ENCODE measurements at places on chromosomes 3 and 15.
A peak's percentile ranks its signal among the peaks of the same experiment; 100 is the strongest.

- no peak for DNase-seq
Measured at GRCh38 chr3:191566469-191566868, 105.5 kb downstream of the PYDC2 start.

DNA sequence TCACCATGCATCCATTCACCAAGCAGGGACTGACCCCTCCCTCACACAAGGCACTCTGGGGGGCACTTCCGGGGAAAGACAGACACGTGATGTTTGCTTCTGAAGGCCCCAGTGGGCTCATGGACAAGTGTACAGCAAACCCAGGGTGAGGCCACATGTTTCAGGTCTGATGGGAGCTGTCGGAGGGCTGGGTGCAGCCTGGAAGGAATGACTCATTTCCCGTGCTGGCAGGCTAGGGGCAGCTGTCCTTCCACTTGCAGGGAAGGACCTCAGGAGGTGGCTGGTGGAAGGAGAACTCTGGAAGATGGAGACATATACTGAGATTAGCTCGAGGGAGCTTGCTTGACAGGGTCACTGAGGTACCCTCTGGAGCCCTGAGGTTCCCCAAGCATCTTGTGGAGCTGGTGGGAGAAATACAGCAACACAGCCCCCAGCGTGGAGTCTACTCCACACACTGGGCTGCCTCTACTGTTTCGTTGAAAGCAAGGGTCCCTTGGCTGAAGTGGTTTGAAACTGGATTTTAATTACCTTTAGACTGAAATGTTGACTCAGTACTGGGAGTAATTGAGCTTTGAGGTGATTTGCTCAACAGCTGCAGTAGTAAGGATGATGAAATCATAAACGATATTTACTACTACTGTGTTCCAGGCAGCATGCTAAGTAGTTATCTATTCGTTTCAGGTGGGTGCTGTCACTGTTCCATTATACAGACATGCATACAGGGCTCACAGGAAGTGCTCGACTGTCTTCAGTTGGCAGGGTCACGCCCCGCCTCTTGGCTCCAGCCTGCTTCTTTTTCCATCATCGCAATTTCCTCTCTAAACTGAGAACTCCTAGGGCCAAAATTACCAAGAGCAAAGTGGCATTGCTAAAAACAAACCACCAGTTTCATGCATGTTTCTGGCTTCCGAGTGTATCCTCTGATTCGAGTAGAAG, 230.4 kb downstream of the ADAMTS17 start:
- peak; percentile 43 for DNase-seq

DNA sequence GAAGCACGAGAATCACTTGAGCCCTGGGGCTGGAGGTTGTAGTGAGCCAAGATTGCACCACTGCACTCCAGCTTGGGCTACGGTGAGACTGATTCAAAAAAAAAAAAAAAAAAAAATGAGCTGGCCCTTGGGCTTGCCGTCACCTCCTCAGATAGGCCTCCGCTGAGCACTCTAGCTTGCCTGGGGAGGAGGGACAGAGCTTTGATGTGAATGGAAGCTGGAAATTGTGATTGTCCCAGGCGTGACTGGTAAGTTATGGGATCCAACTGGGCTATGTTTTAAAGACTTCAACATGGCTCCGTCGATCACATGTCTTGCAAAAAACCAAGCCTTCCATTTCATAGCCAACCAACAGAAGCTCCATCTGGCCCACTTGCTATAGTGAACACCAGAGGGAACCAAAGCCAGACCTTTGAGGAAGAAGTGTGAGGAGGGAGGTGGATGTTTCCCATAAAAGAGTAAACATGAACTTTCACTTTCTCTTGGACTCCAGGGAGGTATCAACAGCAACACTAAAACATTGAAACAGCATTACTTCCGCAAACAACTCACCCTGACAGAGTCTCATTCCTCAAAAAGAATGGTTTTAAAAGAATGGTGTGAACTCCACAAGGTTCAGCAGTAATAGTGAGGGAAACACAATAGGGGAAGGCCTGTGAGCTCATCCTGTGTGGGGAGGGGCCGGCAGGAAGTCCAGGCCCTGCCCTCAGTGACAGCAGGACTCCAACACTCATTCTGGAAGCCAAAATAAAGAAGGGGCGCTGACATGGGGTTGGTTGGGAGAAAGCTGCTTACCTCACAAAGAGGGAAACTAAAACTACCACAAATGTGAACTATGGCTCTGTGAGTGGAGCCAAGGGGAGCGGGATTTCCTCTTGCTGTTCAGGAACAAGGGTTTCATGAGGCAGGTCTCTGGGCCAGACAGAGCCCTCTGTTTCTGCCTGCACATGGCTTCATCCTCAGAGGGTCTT, 59.2 kb upstream of the IL12A start:
- no peak for DNase-seq

DNA sequence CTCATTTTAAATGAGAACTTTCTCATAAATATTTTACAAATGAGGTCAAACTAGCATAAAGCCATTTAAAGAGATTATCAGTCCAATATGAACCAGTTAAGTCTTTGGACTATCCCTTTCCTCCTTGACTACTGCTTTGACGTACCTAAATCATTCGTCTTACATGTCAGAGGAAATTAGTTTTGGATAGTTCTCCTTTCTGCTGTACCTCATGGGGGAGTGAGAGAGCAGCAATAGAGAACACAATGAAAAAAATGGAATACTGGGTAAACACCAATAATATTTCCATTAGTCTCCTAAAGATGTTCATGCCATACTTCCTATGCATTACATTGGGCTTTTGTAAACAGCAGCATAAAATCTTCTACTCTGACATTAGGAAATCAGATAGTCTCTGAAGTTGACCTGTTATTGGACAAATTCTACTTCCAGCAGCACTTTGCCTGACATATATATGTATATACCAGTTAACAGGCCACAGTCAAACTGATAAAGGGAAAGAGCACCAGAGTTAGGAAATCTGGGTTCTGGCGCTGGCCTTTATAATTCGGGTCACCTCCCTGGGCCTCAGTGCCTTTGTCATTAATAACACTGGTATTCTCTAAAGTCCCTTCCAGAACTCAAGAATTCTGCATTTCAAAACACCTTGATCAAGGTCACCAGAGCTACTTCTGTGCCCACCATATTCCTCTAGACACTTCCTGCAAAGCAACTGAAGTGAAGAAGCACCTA, 26.8 kb downstream of the TIMMDC1 start:
- no peak for DNase-seq

DNA sequence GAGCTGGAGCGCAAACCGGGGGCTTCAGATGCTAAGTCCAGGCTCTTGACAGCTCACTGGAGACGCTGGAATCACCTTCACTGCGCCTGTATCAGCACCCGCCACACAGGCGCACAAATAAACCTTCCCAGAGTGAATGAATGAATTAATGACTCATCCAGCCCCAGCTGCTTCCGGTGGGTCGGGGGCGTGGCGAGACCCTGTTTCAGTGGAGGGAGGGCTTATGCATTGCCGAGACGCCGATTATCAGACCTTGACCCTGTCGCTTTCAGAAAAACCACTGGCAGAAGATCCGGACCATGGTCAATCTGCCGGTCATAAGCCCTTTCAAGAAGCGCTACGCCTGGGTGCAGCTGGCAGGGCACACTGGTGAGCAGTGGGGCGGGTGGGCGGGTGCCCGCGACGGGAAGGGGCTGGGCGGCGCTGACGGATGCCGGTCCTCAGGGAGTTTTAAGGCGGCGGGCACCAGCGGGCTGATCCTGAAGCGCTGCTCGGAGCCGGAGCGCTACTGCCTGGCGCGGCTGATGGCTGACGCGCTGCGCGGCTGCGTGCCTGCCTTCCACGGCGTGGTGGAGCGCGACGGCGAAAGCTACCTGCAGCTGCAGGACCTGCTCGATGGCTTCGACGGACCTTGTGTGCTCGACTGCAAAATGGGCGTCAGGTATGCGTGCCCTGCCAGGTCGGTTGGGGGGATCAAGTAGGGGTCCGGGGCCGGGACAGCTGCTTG, 7.7 kb downstream of the ITPKA start:
- peak; percentile 49 for DNase-seq
